GM12878 (cell line): ENCODE measurements at places on chromosomes 7 and 10. TPM values are rescaled to one million over a fixed set of nuclear protein-coding genes. Genes with fewer than 3 reads are reported as not detected.

DNA sequence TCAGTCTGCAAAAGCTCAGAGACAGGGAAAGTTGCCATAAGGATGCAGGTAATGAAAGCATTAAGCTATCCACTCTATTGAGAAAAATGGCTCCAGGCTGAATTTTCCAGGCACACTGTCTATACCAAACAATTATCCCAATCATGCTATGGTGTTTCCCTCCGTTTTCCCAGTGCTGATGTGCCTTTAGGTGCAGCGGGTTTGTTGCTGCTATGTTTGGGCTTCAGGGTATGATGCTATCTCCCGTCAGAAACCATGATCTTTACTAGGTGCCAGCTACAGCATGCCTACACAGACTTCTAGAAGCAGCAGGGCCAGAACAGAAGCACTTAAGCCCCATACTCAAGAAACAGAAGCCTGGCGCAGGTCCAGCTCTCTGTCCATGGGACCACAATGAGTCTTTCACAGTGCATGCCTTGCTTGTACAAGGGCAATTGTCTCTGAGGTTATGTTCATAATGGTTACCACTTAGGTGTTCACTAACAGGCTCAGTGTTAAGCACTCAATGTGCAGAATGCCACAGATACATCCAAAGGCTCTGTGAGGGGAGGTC, 19.4 kb downstream of the STEAP1B start:
- no peak for DNase-seq

- no peak for DNase-seq
Measured at GRCh38 chr7:73436031-73436929, 2.7 kb downstream of the FZD9 start.

GRCh38 chr10:101833466-101833865, 10.1 kb downstream of the KCNIP2 start:
- no peak for DNase-seq

DNA sequence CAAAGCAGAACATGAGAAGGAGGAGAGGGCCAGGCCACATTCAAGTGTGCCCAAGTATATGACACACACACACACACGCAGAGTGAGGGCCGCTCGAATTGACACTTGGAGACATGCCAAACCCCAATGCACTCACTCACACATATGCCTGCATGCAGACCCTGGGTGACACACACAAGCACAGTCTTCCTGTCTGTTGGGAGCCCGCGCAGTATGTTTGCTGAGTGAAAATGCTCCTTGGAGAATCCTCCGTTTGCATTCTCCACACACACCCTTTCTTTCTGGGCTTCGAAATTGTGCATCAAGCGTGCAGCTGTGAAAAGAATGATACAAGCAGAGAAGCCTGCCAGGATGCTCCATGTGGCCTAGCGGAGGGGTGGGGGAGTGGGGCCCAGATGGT, 120.9 kb downstream of the PLXNA4 start:
- DNase-seq, result no peak

DNA sequence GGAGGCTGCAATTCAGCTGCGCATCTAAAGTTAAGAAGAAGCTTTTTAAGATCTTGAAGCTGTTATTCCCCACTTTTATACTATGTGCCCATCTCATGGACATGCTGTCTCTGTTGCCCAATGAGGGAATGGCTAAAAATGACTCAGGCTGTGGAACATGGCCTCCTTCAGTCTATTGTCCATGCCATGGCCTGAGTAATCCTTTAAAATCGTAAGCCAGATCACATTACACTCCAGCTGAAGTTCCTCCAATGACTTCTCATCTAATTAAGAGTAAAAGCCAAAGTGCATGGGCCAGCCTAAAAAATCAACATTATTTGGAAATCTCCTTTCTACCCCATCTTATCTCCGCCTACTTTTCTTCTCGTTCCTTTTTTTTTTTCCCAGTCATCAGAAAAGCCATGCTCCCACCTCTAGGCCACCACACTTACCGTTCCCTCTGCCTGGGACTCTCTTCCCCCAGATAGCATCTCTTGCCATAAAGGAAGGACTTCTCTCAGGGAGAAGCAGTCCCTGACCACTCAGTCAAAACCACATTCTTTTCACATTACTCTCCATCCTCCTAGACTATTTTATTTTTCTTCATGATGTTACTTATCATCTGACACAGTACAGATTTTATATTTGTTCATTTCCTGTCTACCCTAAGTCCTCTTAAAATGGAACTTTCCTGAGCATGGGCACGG, 337.4 kb downstream of the PRPF18 start:
- no peak for DNase-seq

GRCh38 chr10:43042503-43043341, 34.1 kb upstream of the RET start:
- DNase-seq, result no peak

- DNase-seq, result no peak
Measured at GRCh38 chr7:151456782-151457181, 16.8 kb upstream of the CRYGN start.

DNA sequence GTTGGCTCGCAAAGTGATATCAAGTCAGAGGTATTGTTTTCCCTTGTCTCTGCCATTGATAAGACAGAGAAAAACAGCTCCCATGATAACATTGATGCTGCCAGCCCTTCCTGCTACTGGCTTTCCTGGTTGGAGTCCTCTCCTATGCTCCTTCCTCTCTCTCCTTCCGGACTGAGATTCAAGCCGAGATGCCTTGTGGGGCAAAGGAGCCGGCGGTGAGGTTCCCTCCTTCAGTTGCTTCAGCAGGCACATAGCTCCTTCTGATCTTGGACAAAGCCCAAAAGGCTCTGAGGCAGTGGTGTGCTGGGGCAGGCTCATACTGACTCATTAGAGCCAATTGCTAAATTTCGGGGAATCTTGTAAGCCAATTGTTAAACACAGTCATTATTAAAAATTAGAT, 8.8 kb upstream of the ZCCHC24 start:
- no peak for DNase-seq

GRCh38 chr10:118472415-118473304, 122.8 kb downstream of the PRLHR start:
- DNase-seq, result no peak

DNA sequence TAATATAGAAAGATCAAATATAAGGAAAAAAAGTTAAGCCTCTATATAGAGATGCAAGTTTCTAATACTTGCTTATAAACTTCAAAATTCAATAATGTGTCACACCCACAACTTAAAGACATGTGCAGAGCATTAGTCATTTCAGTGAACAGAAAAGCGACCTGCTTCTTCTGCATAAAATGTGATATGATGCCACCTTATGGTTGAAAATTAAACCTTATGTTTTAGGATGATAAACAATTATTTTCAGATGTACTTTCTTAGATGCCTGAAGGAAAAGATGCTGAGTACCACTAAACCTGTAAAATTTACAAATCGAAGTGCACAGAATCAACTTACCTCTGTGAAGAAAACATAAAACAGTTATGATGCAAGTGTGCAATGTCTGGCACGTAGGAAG, 96.0 kb downstream of the MTERF1 start:
- no peak for DNase-seq

DNA sequence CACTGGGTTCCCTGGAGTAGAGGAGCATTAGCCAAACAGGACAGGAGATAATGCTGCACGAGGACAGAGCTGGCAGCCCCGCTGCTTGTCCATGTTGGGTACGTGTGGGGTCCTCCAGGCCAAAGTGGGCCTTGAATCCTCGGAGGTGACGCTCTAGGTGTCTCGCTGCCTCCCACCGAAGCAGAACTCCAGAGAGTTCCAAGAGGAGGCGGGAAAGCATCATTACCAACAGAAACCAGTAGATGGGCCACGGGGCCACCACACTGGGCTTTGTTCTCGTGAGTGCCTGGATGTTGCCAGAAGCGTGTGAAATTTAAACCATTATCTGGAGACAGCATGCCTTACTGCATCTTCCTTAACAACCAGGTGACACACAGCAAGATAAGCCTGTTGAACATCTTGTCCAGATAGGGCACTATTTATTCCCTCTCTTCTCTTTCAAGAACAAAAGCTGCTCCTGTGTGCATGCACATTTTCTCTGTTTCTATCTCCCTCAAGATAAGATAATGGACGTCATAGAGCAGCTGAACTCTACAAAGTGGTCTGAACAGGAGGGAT, 56.8 kb downstream of the TNS3 start:
- no peak for DNase-seq

DNA sequence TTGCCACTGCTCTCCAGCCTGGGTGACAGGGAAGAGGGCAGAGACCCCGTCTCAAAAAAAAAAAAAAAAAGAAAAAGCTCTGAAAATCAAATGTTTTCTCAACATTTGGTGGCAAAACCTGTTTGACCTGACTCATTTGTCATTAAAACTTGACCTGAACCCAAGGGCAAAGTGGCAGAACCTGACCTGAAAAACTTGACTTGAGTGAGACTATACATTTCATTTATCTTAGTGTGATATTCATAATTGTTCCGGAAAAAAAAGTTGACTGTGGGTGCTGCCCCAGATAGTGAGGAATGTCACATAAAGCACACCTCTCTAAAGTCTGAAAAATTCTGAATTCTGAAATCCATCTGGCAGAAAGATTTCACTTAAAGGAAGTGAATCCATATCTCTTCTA, 2.3 kb upstream of the TAX1BP1 start:
- no peak for DNase-seq

The LEP gene
- not detected in 2 replicates for total RNA-seq

The ANXA8L1 gene
- not detected in 2 replicates for total RNA-seq

The UTF1 gene
- not detected in 2 replicates for total RNA-seq

The IGF2BP3 gene
- total RNA-seq, result 48.5 and 49.7 TPM in 2 replicates
